ENCODE measurements at places on chromosomes 5 and 9.

- DNase-seq = no peak
Observed at GRCh38 chr5:139694556-139695177, 46.5 kb downstream of the CXXC5 start.

GRCh38 chr5:34487956-34488355, 168.2 kb upstream of the RAI14 start:
- no peak for DNase-seq

DNA sequence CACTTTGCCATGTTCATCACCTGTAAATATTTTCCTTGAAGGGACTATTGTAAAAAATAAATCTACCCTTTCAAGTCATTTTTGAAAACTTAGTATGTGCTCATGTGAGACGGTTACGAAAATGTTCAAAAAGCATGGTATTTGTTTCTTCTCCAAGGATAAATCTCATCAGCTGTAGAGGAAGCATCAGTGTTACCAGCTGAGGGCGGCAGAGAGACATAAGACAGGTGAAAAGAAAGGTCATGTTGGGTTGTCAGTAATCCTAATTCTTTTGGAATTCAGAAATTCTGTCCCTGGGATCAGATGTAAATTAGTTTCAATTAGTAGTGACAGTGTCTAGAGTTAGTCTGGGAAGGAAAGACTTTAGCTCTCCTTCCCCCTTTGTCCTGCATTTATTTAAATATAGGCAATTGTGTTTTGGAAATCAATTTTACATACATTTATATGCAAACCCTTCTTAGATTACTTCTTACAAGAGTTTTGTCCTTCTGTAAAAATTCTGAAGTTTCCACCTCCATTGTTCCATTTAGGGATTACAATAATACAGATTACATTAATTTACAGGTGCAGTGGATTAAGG, 791.9 kb upstream of the CDH6 start:
- peak; percentile 57 for DNase-seq

DNA sequence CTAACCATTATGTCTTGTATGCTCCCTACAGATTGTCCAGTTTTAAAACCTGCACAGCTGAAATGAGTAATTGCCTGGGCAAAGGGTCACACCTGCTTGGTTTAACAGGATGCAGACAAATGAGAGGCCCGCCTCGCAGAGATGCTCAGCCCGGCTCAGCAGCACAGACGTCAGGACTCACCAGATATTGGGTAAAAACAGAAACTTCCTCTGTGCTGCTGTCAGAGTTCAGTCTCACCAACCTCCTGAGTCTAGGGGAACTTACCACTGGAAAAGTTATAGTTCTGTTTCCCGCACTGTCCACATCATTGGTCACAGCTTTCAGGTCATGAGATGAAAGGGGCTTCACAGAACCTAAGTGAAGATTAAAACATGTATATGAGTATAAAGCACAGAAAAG, 152.5 kb downstream of the ESM1 start:
- no peak for DNase-seq

DNA sequence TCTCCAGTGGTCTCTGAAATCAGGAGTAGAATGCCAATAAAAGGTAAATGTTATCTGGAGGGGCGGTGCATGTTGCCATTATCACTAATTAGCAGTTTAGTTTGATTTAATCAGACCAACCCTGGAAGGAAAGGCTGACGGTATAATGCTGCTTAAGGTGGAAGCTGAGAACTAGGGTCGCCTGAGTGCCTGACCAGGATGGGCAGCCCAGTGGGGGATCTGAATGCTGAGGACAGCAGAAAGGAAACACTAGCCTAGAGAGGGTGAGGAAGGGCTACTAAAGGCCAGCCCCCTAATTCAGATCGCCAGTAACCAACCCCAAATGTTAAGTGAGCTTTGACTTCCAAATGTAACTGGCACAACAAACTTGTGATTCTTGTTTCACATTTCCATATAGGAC, 172.2 kb downstream of the APBA1 start:
- no peak for DNase-seq

DNA sequence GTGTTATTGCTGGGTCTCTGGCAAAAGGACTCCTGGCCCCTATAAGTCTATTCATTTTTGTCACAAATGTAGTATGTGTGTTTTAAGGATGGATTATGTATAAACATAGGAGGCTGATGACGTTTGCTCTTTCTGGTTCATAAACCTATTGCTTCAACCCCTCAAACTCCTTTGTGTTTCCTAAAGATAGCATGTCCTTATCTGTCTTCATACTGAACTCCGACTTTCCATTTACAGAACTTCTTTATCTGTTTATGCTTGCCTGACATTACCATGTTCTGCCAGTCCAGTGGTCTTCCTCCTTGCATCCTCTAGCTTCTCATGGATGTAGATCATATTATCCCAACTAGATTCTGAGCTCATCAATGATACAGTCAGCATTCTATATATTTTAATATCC, 46.1 kb downstream of the ARHGEF28 start:
- no peak for DNase-seq

DNA sequence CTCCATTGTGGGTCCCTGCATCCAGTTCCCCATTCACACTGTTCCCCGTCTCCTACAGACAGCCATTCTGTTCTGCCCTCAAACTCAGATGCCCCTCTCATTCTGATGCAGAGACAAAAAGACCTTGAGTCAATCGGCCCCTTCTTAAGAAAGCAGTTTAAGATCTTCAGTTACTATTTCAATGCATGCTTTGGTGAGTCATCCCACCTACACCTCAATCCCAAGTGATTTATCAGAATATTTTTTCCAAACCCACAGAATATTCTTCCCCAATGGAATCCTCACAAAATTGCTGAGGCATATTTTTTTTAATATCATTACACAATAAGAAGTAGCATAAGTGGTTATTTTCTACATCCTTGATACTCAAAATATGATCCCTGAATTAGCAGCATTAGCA, 92.4 kb upstream of the SLC1A1 start:
- DNase-seq = peak; percentile 63

DNA sequence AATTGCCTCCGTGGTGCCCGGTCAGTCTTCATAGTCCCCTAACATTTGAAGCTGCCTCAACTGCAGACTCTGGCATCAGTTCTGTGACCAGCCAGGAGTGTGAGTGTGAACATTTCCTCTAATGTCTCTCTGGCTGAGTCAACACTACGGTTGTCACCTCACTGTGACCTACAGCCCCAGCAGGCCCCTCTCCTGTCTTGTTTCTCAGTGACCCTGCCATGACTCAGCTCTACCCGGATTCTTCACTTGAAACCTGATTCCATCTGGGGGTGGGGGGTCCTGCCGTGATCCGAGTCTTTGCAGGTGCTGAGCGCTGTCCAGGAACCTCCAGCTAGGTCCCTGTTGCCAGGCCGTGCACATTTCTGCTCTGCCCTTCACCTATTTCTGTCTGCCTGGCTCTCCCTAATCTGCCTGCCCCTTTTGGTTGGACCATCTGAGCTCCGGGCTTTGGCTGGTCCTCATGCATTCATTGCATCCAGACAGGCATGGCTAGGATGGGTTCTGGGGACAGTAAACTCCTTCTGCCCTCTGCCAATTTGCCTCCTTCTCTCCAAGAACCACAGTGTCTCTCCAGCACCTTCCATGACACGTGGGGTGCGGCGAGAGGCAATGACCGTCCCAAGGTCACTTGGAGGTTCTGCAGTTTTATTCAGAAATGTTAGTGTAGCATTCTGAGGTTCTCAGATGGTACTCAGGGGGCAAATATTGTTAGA, 24.2 kb downstream of the STC2 start:
- no peak for DNase-seq

- DNase-seq = no peak
Observed at GRCh38 chr5:102547141-102548035, 48.6 kb upstream of the SLCO6A1 start.

GRCh38 chr9:117555964-117556629, 141.2 kb upstream of the ASTN2 start:
- DNase-seq = peak; percentile 1

All from fibroblast of the aortic adventitia (primary cell).